ENCODE measurements at places on chromosomes 4 and X. TPM values are rescaled to one million over a fixed set of nuclear protein-coding genes. Genes with fewer than 3 reads are reported as not detected.
A peak's percentile ranks its signal among the peaks of the same experiment; 100 is the strongest.

- DNase-seq, result peak; percentile 27
These were observed 3.1 kb downstream of the IL1RAPL1 start for GRCh38 chrX:28590396-28590795.

FOXR2 gene
- not detected for total RNA-seq

DNA sequence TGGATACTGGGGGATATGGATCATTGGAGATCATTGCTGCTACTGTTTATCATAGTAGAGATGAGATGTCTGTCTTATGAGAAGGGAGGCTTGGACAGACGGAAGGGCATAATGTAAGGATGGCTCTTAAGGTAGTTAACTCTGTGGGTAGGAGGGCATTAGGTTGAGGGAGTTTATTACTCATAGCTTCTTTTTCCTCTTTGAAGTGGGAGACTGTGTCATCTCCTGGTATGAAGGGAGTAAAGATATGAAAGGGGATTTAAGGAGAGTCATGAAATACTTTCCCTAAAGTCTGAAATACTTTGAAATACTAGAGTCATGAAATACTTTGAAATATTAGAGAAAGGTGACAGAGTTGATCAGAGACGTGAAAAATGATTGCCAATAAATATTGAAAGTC is 255.5 kb upstream of the PITX2 start:
- peak; percentile 9 for DNase-seq

DNA sequence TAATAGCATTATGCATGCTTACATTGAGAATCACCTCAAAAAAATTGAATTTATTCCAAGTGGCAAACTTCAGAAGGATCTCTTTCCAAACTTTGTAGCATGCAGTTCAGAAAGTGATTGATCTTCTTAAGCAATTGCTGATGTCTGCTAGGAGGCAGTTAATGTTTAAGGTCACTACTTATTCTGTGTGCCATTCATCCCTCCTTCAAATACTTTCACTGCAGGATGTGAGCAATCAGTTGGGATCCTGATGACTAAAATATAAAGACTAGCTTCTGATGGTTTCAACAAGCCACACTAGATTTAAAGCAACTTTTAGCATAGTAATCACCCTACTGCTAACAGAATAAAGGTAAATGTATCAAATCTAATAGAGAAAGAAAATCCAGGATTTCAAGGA is 414.1 kb downstream of the ADGRL3 start:
- DNase-seq, result no peak

GRCh38 chrX:75301060-75301459 is 27.2 kb downstream of the UPRT start:
- peak; percentile 62 for DNase-seq

GRCh38 chr4:30929649-30930048 is 209.5 kb downstream of the PCDH7 start:
- DNase-seq, result no peak

GRCh38 chr4:77358315-77358928 is 201.4 kb downstream of the CCNG2 start:
- peak; percentile 65 for DNase-seq

DNA sequence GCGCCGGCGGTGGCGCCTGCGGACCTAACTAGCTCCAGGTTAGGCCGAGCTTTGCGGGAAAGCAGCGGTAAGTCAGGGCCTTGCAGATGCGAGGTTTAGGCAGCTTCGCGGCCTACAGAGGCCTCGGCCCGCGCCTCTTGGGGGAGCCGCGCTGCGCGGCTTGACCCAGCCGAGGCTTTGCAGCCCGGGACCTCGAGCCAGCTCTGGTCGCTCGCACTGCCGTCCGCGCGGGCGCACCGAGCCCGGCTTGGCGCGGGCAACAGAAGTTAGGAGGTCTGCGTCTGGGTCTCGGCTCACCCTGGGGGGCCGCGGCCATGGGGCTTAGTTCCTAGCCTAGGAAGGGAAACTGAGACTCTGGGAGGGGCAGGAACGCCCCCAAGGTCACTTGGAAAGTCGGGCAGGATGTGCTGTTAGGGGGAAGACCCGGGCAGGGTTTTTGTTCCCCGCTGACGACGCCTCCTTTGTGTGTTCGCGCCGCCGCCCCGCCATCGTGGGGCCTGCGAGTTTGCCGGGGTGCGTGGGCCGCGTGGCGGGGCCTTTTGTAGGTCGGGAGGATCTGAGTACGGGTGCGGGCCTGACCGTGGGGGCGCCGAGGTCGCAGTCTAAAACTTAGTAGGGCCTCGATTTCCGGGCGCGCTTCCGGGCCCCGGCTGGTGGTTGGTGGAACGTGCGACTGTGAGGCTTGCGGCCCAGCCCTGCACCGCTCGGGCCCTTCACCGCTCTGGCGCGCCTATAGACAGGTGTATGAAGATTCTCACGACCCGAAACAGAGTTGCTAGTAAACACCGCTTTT is 482 bp downstream of the RNF4 start:
- DNase-seq, result no peak

PAGE4 gene
- not detected for total RNA-seq

- DNase-seq, result peak; percentile 72
These were observed 445.9 kb downstream of the TLL1 start for GRCh38 chr4:166318810-166319525.

MAGEA1 gene
- total RNA-seq, result not detected

RPS6KA6 gene
- total RNA-seq, result 4.2 TPM

AGA gene
- 39.0 TPM for total RNA-seq

MAGED4 gene
- total RNA-seq, result 14.7 TPM

DNA sequence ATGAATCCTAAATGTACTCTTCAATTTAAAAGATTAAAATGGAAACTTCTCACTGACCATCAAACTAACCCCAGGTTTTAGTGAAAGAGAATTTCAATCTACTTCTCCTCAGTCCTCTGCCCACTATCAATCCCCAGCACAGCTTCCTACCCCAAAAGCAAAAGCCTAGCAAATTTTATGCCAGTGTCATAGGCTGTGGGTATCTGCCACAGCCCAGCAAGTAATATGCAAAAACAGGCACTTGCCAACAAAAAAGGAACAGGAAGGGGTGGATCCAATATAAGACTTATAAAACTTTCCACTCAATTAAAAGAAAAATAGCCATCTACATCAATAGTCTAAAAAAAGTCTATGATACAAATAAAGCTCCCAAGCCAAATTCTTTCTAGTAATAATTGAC is 22.3 kb downstream of the CAMK2D start:
- DNase-seq, result no peak

DNA sequence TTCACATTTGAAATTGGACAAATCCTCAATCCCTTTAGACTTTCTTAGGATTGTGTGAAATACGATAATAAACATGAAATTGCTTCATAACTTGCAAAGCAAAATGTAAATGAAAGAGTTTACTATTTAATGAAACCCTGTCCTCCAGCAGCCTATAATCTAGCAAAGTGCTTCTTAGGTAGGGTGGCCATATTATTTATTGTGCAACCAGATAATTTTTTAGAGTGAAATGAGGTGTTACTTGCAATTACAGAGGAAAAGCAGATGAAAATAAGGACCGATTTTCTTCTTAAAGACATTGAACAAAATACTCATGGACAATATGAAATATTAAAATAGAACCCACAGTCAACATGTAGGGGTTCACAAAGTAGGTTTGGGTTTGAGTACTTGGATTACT is 116.2 kb upstream of the GALNT7 start:
- no peak for DNase-seq

CYLC1 gene
- total RNA-seq, result not detected

P2RY10 gene
- not detected for total RNA-seq

GRCh38 chr4:163600727-163601126 is 106.2 kb downstream of the TMA16 start:
- no peak for DNase-seq

GRCh38 chr4:42225286-42225685 is 72.8 kb upstream of the BEND4 start:
- DNase-seq, result no peak

DNA sequence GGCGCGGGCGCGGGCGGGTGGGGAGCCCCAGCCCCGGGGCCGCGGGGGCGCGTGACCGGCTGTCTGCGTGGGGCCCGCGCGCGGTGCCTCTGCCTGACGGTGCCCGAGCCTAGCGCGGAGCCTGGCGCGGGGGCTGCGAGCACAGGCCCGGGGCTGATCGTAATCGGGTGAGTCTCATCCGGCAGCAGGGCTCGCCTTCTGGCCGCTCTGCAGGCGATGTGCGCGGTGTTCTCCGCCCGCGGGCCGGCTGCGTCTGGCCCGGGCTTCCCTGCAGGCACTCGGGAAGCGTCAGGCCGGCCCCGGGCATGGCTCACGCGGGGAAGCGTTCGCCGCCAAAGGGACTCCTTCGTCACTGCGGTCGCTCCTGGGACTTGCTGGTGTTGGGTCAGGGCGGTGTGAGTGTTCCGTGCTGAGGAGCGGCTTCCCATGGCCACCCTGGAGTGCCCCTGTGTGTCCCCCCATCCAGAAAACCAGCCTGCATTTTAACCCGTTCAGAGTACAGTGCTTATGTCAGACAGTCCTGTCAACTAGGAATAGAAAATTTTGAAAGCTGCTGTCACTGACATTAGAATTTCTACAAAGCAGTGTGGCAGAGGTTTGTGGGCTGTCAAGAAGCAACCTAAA is 40.6 kb downstream of the FAM149A start:
- peak; percentile 52 for DNase-seq

GRCh38 chr4:86338989-86339388 is 20.9 kb downstream of the MAPK10 start:
- peak; percentile 78 for DNase-seq

- DNase-seq, result peak; percentile 92
These were observed 24.3 kb upstream of the SRD5A3 start for GRCh38 chr4:55321707-55322264.

NOCT gene
- 8.3 TPM for total RNA-seq
